ENCODE measurements at places on chromosomes 3 and 15.

GRCh38 chr3:23667536-23668429 is 138.0 kb upstream of the UBE2E1 start:
- DNase-seq: no peak

GRCh38 chr3:44210967-44211366 is 30.7 kb upstream of the TOPAZ1 start:
- no peak for DNase-seq

GRCh38 chr3:33331414-33331813 is 54.2 kb downstream of the FBXL2 start:
- DNase-seq: no peak

GRCh38 chr3:134327594-134327975 is 46.7 kb downstream of the AMOTL2 start:
- DNase-seq: no peak

- no peak for DNase-seq
Measured at GRCh38 chr15:58441376-58442070, 9.7 kb downstream of the LIPC start.

- no peak for DNase-seq
Measured at GRCh38 chr3:175103298-175103697, 244.2 kb downstream of the NAALADL2 start.

DNA sequence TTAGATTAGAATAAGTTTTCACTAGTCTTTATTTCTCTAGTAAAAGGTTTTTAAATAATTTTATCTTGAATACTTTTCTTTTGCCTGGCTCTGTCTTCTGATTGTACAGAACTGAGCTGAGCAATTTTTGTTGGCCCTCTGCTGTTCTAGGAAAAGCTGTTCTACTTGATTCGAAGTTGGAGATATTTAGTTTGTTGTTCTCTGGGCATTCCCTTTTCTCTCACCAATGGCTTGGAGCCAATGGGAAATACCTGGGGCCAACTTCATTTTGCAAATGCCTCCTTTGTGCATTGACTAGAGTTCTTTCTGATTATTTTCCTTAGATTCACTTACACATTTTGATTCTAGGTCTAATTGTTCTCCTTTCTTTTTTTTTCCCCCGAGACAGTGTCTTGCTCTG is 16.5 kb downstream of the ABHD5 start:
- no peak for DNase-seq

DNA sequence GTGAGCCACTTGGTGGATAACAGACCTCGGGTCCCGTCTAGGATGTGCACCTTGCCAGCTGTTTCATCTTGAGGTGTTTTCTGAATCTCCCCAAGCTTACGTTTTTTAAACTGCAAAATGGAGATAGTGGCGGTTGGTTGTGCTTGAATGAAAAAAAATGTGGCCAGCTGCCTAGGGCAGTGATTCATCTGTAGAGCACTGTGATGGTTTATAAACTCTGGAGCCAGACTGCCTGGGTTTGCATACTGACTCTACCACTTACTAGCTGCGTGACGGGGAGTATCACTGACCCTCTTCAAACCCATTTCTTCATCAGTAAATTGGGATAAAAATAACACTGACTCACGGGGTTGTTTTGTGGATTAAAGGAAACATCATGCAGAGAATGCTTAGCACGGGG is 159.1 kb downstream of the CHL1 start:
- DNase-seq: no peak

GRCh38 chr3:71111784-71112440 is 471.6 kb downstream of the FOXP1 start:
- no peak for DNase-seq

DNA sequence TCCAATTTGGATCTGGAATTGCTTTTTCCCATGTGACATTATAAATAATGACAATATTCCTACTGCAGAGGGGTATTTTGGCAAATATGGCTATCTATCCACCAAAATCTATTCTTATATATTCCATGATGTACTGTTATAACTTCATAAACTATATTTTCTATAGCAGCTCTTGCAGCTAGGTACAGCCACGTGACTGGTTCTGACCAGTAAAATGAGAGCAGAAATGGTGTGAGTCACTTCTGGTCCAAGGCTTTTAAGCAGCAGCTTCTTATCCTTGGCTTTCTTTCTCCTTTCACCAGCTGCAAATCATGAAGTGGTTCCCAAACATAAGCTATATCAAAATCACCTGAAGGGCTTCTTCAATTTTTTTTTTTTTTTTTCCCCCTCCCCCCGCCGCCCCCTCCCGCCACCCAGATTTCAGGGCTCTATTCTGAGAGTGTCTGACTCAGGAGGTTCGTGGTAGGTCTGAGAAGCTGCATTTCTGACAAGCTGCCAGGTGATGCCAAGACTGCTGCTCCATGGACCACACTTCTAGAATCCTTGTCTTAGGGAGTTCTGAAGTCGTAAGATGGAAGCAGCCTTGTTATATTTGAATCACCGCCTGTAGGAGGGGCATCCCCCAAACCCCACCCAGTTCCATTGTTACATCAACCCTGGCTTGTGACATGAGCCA is 357.5 kb downstream of the CHST2 start:
- DNase-seq: no peak

DNA sequence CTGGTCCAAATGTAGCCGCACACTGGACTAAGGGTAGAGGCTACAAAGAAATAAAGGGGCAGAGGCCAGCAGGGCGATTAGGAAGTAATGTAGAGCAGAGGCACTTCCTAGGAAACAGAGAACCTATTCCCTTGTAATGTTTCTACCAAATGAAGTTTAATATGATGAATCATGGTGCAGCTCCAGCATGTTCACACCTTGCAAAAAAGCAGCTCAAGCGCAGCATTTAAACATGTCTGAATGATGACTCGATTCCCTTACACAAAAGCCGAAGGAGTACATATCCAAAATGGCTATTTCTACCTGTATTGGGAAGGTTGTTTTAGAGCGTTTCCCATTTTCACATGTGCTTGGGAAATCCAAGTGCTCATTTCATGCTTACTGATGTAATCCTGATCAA is 204.8 kb downstream of the MECOM start:
- no peak for DNase-seq

DNA sequence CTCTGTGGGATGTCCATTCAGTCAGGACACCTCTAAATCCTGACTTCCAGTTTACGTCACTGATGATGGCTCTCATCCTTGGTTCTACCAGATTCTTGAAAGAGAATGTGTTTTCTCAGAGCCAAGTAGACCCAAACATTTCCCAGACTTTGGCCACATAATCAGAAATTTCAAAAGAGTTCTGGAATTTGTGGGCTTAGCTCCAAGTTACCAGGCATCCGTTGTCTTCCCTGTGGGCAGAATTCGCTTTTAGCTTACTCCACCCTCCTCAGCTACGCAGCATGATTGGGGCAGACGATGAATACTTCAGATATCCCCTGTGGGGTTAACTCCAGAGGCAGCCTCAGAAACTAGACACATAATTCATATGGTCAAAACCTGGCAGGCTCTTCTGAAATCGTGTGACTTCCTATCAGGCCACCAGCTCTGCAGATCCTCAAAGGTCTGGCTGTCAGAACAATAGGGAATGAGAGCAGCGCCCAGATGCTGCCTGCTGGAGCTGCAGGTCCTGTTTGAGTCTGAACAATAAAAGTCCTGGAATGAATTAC is 30.6 kb downstream of the CRTC3 start:
- DNase-seq: no peak

DNA sequence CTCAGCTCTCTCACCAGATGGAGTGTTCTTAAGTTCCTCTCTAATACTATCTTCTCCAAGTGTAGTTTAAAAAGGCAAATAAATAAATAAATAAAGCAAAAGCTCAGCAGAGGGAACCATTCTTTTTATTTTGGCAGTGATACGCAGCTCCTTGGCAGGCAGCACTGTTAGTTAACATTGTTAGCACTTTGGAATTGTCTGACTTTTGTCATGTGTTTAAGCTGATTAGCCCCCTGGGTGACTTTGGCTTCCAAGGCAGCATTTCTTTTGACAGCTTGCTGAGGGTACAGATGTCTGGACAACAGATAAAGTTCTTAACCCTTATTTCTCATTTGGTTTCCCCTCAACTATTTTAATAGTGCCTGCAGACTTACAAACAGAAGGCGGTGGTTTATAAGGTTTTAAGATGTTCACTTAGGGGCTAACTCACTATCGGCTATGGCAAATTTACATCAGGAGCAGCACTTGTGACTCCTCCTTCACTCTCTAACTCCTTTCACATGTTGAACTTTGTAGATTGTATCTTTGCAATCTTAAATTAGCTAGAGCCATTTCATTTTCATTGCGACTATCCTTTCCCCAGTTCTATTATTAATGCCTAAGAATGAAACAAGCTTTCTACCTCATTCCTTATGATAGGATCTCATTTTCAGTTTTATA is 213.4 kb downstream of the ZBBX start:
- no peak for DNase-seq

- no peak for DNase-seq
Measured at GRCh38 chr3:155188031-155188430, 105.5 kb downstream of the STRIT1 start.

DNA sequence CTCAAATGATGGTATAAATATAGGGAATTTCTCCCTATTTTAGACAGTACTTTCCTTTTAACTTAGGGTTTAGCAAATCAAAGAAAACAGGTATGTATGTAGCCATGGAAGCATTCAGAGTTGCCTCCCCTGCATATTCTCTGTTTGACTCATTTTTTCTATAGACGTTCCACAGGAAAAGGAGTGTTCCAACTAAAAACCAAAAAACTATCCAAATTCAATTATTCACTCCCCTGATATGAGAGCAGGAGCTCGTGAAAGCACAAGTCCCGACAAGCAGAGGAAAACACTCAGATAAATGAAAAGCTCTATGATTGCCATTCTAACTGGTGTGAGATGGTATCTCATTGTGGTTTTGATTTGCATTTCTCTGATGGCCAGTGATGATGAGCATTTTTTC is 119.5 kb downstream of the FRMD5 start:
- DNase-seq: no peak

- no peak for DNase-seq
Measured at GRCh38 chr3:129399145-129399894, 29.1 kb downstream of the EFCAB12 start.

DNA sequence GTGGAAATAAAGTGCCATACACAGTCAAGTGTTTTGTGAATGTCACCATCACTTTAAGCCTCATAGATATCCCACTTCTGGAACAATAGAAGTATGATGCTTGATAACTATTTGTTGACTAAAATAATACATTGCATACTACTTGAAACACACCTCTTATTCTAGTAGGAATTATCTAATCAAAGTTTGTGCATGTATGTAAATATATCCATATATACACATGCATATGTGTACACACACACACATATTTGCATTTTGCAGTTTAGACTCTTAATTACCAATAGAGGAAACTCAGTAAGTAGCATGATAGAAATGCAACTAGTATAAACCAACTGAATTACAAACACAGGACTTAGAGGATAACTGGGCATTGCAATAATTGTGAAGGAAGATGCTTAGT is 1084.1 kb downstream of the FHIT start:
- no peak for DNase-seq

GRCh38 chr3:16090024-16090423 is 84.5 kb upstream of the GALNT15 start:
- no peak for DNase-seq

GRCh38 chr3:132180337-132180791 is 136.8 kb upstream of the ACP3 start:
- no peak for DNase-seq

- no peak for DNase-seq
Measured at GRCh38 chr3:15198686-15199085, 7.4 kb upstream of the CAPN7 start.

DNA sequence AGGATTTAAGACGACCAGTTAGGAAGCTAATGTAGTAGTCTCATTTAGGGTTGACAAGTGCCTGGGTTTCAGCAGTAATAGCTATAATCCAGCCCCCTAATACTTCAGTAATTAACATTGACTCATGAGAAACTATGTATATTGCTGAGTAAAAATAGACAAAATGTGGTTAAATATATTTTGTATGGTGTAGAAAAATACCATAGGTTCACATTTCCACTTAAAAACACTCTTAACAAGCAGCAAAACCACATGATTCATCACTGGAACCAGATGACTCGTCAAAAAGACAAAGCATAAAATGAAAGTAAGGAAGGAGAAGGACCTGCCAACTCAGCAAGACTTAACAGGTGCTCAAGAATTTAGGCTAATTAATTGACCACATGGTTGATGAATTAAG is 288.9 kb downstream of the EFHB start:
- no peak for DNase-seq

DNA sequence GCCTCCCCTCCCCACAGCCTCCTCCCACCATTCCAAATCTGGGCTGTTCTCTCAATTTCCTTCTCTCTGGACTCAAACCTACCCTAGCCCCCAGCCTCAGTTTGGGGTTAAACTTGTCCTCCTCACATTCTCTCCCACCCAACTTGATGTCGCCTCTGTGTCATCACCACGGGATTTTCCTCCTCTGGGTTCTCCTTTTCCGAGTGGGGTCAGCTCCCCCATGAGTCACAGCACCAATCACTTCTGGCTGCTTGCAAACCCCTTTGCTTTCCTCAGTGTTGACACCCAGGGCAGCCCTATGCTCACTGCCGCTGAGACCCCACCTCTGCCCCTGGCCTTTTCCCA is 451 bp downstream of the CCR5AS start:
- no peak for DNase-seq

GRCh38 chr3:120171134-120171873 is 77.1 kb upstream of the GSK3B start:
- no peak for DNase-seq

GRCh38 chr3:107855710-107856109 is 235.1 kb downstream of the CD47 start:
- no peak for DNase-seq

- no peak for DNase-seq
Measured at GRCh38 chr3:151722856-151723255, 10.9 kb upstream of the AADACL2 start.

- no peak for DNase-seq
Measured at GRCh38 chr15:60477916-60478565, 901 bp downstream of the ICE2 start.

GRCh38 chr3:35537265-35537664 is 102.1 kb upstream of the ARPP21 start:
- no peak for DNase-seq

- no peak for DNase-seq
Measured at GRCh38 chr3:127483005-127483641, 107.4 kb downstream of the TPRA1 start.

All from stimulated activated CD8-positive, alpha-beta memory T cell treated with anti-CD3 and anti-CD28 coated beads, Interleukin-7, amount 100 ng/mL, for 48 hours (primary cell).